G401 (cell line): ENCODE measurements at places on chromosomes 6 and 20.

DNA sequence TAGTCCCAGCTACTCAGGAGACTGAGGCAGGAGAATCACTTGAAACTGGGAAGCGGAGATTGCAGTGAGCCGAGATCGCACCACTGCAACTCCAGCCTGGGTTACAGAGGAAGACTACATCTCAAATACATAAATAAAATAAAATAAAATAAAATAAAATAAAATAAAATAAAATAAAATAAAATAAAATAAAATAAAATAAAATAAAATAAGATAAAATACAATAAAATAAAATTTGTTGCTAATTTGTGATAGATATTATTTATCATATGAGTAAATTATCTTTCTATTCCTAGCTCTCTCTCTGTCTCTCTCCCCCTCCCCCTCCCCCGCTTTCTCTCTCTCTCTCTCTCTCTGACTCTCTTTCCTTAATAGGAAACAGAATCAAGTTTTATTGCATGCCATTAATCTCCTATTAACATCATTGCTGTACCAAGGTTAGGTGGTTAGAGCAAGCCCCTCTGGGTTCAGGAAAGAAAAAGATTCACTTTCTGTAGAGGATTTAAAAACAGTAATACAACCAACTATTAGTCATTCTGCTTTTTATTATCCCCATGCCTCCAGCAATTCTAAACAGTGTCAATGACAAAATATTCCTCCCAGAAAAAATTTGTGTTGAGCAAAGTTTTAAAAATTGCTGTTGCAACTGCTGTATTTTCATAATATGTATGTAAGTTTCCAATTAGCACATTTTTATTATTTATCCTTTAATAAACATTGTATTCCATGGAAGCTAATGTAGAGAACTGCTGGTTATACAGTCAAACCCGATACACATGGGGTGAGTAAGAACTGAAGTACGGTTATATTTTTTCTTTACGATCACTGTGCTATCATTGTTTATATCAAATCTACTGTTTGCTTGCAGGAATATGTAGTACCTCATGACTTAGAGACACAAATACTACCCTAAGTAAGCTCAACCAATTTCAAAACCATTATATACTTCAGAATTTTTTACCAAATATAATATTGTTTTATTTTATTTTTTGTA lies 22.1 kb downstream of the BMP5 start:
- DNase-seq = no peak

GRCh38 chr6:35624341-35625070 lies 64.2 kb downstream of the FKBP5 start:
- DNase-seq = peak; percentile 3

GRCh38 chr6:105952326-105952725 lies 133.8 kb upstream of the PRDM1 start:
- no peak for DNase-seq

DNA sequence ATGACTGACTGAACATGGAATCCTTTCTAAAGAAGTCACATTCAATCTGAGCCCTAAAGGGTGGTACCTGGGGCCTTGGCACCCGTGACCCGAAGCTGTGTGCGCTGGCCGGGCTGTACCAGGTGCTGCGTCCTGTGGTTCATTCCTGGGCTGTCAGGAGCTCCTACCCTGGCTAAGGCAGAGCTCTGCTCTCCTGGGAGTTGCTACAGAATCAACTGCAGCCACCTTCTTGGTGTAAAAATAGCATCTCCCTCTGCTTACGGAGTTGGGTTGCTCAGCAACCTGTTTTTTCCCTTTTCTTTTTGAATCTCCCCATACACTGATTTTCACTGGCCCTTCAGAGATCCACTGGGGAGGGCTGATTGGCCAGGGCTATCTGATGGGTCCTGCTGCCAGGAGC lies 236.6 kb upstream of the PDE10A start:
- DNase-seq = peak; percentile 41

DNA sequence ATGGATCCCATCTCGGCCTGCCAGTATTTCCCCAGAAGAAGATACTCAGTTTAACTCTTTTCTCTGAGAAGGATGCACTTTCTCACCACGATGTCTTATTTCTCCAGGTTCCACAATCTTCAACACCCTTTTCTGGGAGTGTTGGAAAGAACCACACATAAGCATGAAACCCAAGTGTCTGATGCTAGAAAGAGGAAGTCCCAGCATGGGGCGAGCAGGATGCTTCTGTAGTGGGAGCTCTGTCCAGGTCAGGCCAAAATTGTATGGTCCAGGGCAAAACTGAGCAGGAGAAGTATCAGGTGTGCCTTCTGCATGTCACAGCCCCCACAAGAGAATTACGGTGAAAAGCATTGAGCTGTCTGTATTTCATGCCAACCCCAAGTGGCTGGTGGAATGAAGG lies 11.0 kb downstream of the TREM1 start:
- DNase-seq = no peak

DNA sequence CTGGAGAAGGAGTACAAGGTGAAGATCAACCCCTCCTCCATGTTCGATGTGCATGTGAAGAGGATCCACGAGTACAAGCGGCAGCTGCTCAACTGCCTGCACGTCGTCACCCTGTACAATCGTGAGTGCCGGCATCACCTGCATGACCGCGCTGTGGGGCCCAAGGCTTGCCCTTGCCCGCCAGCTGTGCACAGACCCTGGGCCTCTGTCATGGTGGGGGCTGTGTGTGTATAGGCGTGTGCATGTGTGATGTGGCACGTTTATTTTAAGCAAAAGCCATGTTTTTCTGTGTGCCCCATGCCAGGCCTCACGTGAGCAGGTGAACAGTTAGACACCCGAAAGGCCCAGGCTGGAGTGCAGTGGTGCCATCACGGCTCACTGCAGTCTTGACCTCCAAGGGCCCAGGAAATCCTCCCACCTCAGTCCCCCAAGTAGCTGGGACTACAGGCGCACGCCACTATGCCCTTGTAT lies 36.3 kb downstream of the PYGB start:
- no peak for DNase-seq

DNA sequence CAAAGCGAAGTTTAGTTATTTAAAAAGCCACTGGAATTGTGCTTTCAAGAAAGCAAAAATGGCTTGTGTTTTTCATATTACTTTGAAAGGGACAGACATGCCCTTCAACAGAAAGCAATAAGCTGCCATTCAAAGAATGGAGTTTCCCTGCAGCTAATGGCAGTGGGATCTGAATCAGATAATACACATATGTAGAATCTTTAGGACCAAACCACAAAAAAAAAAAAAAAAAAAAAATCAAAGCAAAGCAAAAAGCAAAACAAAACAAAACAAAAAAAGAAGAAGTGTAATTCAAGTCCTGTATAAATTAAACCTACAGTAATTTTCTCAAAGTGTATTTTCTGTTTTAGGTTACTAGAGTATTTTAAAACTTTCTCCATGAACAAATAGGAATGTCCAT lies 63.6 kb upstream of the ZNF217 start:
- DNase-seq = no peak

GRCh38 chr6:52330470-52330869 lies 31.5 kb upstream of the PAQR8 start:
- no peak for DNase-seq

DNA sequence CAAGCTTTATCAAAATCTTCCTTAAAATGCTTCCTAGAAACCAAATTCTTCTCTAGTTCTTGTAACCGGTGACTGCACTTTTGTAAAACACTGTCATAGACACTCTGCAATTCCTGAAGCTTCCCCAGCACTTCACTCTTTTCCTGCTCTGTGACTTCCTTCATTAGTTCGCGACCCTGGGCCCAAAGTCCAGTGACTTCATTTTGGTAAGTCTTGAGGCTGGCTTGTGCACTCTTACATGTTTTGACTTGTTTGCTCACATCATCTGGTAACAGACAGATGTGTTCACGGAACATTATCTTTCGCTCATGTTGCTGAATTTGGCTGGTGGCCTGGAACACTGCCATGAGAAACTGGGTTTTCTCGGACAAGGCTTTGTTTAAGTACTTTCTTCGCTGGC lies 306.2 kb downstream of the SYNE1 start:
- DNase-seq = no peak

DNA sequence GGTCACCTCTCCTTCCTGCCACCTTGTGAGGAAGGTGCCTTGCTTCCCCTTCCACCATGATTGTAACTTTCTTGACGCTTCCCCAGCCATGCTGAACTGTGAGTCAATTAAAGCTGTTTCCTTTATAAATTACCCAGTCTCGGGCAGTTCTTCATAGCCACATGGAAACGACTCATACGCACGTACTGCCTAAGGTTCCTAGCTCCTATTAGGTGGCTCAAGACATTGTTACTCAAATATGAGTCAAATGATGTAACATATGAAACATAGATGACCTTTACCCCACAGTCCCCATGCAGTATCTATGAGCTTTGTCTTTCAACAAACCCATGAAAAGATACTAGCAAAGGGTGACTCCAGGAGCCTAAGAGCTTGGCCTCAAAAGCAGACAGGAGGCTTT lies 98.3 kb downstream of the SIM1 start:
- DNase-seq = no peak

DNA sequence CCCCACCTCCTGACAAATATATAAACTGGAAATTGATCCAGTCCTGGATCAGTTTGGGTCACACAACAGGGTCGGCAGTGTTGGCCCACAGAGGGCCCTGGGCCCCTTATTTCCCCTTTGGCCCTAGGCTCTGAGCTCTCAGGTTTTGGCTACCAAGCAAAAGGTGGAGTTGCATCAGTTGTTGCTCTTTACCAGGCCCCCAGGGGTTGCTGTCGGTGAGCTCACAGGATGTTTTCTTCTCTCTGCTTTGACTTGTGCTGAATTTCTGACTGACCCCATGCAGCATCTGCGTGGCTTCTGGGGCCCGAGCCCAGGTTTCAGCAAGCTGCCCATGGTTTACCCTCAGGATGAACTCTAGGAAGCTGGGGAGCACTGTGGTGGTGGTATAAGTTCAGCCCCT lies 44.6 kb downstream of the PPARD start:
- no peak for DNase-seq

GRCh38 chr20:63709149-63709527 lies 1.3 kb downstream of the ZGPAT start:
- DNase-seq = no peak

DNA sequence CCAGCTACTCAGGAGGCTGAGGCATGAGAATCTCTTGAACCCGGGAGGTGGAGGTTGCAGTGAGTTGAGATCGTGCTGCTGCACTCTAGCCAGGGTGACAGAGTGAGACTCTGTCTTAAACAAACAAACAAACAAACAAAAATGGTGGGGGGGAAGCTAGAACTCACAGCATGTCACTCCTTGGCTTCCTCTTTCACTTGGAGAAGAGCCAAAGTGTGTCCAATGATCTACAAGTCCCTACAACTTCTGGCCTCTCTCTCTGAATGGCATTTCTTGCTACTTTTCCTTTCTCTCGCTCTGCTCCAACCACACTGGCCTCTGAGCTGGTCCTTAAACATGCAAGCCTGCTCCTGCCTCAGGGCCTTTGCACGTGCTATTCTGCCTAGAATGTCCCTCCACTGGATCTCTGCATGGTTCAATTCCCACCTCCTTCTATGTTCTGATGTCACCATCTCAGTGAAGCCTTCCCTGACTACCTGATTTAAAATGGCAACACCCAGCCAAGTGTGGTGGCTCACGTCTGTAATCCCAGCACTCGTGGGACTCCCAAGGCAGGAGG lies 8.1 kb downstream of the TLDC2 start:
- no peak for DNase-seq

DNA sequence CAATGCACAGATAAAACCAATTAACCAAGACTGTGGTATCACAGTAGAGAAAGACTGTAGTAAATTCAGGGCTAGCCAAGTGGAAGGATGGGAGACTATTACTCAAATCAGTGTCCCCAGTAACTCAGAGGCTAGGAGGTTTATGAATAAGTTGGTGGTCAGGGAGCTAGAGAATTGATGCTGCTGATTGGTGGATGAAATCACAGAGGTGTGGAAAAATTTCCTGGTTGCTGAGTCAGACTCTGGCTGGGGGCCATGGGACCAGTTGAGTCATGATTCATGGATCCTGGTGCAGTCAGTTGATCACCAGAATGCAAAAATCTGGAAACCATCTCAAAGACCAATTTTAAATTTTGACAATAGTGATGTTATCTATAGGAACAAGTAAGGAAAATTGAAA lies 555.9 kb downstream of the C6orf118 start:
- DNase-seq = no peak

DNA sequence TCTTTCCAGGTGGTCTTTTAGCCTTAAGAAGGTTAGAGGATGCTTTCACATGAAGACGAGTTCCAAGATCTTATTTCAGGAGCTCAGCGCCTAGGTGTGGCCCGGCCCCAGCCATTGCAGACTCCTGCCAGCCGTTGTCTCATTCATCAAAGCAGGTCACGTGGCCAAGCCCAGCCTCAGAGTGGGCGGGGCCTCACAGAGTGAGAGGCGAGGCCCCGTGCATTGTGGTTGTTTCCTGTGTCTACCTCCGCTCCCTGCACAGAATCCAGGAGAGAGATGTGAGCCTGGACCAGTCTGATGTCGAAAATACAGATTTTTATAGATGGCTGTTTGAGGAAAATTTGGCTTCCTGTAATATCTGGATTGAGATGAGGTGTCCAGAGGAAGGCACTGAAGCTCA lies 49.2 kb upstream of the CST5 start:
- DNase-seq = no peak

- DNase-seq = no peak
These were observed 139.1 kb downstream of the LAMA2 start for GRCh38 chr6:129022011-129022553.

GRCh38 chr6:16494793-16495192 lies 256.4 kb downstream of the GMPR start:
- DNase-seq = no peak

- no peak for DNase-seq
These were observed 94.7 kb upstream of the AGPAT4 start for GRCh38 chr6:161368514-161368913.

DNA sequence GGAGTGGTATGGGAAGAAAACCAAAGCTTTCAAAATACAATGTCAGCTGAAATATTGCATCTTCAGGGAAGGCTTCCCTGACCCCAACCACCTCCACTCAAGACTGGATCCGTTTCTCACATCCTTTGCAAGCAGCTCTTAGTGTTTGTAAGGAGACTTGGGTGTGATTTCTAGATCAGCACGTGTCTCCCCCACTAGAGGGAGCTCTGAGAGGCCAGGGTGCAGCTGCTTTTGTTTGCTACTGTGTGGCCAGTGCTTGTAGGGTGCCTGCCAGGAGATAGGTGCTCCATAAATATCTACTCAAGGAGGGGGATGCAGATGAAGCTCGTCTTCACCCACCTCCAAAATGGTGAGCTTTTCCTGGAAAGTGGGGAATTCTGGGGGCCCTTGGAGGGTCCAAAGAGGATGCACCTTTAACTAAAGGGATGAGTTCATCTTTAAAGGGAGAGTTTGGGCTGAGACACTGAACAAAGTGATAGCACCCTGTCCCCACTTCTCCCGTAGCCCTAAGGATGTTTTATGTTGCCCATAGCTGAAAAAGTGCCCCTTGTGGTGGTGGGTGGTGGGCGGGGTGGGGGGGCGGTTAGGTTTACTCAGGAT lies 52.6 kb upstream of the MAFB start:
- no peak for DNase-seq

DNA sequence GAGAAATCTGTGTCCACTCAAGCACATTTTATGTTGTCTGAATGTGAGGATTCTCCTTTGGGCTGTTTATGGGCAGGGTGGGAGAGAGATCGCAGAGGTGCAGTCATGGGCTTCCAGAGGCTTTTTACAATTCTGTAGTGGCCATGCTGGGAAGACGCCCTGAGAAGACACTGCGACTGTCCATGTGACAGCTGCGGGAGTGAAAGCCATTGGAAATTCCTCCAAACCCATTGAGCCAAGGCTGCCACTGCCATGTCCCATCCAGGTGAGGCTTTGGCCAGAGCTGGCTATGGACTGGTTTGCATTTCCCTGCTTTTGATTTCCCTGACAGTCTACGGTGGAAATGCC lies 216.9 kb upstream of the ECI2 start:
- no peak for DNase-seq

- DNase-seq = no peak
These were observed 50.3 kb downstream of the MYH7B start for GRCh38 chr20:35006009-35006408.
